ENCODE measurements at places on chromosomes 11 and 22. TPM values are rescaled to one million over a fixed set of nuclear protein-coding genes. Genes with fewer than 3 reads are reported as not detected.

HRAS gene
- total RNA-seq = 29.9 TPM

CAVIN3 gene
- total RNA-seq = 20.7 TPM

TNNI2 gene
- not detected for total RNA-seq

ADM gene
- 33.6 TPM for total RNA-seq

ABTB2 gene
- total RNA-seq = 0.27 TPM

NXPE4 gene
- not detected for total RNA-seq

CALCB gene
- total RNA-seq = 0.75 TPM

JHY gene
- total RNA-seq = 2.2 TPM

KCNK4 gene
- total RNA-seq = 0.23 TPM

GAS2L1 gene
- 1.5 TPM for total RNA-seq

Measured in activated naive CD4-positive, alpha-beta T cell treated with anti-CD3 and anti-CD28 coated beads, Interleukin-2, amount 50 U/mL, for 72 hours (primary cell).